ENCODE measurements at places on chromosomes 3 and 15.

DNA sequence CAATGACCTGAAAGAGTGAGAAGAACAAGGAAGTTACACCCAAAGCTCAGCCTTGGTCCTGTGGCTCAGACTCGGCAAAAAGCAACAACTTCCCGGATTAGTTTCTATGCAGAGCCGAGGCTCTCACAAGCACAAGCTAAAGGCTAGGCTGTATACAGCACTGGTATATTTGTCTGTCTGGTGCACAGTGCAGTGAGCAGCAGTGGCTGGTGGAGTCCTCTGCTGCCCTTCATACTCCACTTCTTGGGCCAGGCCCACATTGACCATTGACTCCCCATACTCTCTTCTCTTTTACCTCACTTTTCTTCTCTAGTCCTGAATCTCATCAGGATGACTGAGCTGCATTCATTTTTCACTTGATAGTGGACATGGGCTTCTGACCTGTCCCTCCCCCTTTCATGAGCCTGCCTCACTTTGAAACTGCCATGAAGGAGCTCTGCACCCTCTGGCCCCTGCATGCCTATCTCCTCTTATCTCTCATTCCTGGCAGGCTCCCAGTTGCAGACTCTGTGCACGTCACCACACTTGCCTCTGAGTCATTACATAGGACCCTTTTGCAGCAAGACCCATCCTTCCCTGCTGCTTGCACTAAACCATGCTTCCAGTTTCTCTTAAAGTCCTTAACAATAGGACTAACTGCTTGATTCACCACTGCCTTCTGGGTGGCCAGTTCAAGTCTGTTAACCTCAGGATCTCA lies 379.3 kb downstream of the NTRK3 start:
- peak; percentile 79 for DNase-seq

DNA sequence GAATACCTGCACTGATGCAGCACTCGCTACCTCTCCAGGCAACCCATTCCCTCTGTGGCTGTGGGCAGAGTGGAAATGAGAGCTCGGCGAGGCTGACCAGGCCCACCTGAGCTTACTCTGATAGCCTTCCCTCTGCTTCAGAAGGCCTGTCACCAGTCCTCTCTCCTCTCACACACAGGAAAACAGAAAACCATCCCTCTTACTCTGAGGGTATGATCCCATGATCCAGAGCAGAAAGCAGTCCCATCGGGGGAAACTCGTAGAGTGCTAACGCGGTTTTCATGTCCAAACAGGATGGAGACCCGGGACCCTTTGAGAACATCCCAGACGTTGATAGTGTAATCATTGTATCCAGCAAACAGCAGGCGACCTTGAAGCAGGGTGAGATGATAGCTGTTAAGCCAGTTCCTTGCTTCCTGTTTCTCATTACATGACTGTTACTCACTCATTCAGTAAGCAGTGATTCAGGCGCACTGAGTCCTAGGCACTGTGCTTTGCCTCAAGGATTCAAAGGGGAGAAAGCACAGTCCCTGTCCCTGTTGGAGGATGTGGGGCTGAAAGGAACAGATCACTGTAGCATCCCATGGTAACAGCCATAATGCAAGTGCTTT lies 11.8 kb upstream of the BCL2L10 start:
- DNase-seq: no peak

DNA sequence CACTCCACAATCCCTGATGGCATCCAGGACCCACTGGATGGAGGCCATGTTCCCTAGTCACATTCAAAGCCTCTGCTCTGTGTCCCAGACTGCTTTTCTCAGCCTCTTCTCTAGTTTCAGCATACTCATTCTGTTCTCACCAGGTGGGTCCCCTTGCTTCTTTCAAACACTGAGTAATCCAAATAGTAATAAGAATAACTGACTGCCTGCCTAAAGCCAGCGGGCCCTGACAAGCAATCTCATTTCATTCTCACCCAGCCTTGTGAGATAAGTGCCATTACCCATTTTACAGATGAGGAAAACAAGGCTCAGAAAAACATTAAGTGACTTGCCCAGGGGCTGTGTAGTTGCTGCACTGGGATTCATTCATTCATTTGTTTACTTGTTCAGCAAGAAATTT lies 25.4 kb downstream of the MAPKAPK3 start:
- DNase-seq: no peak

- DNase-seq: peak; percentile 16
These were observed 7.5 kb upstream of the TM4SF1 start for GRCh38 chr3:149384911-149385321.

GRCh38 chr3:37772773-37773354 lies 88.8 kb upstream of the CTDSPL start:
- no peak for DNase-seq

GRCh38 chr3:151327571-151328198 lies 1.7 kb downstream of the P2RY13 start:
- DNase-seq: peak; percentile 38

- peak; percentile 37 for DNase-seq
These were observed 15.5 kb upstream of the CMTM7 start for GRCh38 chr3:32376115-32376514.

DNA sequence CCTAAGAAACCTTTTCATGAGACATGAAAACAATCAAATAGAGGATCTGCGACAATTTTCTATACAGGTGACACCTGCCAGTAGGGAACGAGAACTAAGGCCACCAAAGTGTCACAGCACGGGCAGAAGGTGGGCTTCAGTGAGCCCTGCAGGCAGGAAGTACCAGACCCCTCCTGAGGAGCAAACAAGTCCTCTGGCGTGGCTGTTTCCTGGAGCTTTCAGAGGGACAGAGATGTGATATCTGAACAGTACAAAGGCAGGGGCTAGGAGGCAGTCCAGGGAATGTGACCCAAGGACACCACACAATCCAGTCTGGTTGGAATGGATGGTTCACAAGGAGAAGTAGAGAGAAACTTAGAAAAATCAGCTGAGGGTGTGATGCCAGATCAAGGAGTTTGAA lies 16.8 kb downstream of the POMGNT2 start:
- DNase-seq: no peak

GRCh38 chr3:138329127-138329983 lies at the start of gene NME9:
Gene NME9 (minus strand): TSS chr3:138329851. CDS start chr3:138329335, 516 bp downstream.
- DNase-seq: peak; percentile 91

Measured in SJSA1 (cell line).